ENCODE measurements at places on chromosomes 3 and 15.

DNA sequence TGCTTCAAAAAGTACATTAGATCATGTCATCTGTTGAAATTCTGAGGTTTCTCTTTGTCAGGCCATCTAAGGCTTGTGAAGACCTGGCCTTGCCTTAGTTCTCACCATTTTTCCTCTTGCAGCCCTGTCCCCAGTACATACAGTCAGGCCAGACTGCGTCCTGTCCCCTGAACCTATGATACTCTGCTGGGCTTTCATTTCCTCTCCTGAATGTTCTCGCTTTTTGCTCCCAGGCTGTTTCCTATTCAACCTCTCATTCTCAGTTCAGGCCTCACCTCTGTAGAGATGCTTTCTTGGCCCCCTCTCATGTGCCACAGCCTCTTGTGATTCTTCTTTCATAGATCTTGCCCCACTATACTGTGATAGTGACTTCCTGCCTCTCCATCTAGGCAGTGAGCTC lies 648.8 kb upstream of the KCNMB2 start:
- DNase-seq: no peak

- no peak for DNase-seq
Observed at GRCh38 chr15:58684036-58684710, 65.3 kb downstream of the ADAM10 start.

- no peak for DNase-seq
Observed at GRCh38 chr3:66403323-66403990, 97.4 kb downstream of the LRIG1 start.

- DNase-seq: no peak
Observed at GRCh38 chr3:151074256-151074655, 11.2 kb upstream of the MED12L start.

GRCh38 chr15:74426404-74427281 lies 7.1 kb downstream of the SEMA7A start:
- DNase-seq: no peak

All from RKO (cell line).